ENCODE measurements at places on chromosomes 3 and 15.

- no peak for DNase-seq
Observed at GRCh38 chr3:27559381-27559780, 75.2 kb upstream of the SLC4A7 start.

- no peak for DNase-seq
Observed at GRCh38 chr3:116920826-116921610, 211.4 kb downstream of the TUSC7 start.

- DNase-seq = no peak
Observed at GRCh38 chr3:51361746-51362145, 23.3 kb upstream of the MANF start.

DNA sequence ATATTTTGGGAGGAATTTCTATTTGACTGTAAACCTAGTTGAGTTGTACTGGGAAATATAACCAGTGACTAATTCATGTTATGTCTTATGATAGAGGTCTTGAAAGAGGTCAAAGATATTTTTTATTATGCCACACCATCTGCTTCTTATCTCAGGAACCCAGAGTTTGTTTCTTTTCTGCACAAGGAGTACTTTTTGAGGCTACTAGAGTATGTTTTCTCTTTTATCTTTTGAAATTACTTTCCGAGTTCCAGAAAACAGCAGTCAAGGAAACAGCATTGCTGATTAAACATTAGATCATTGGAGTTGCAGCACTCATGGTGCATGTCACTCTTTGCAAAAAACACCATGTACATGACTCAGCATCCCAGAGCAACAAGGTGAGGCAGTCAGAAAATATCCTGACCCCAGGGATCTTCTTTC lies 645.8 kb upstream of the NR2F2 start:
- no peak for DNase-seq

DNA sequence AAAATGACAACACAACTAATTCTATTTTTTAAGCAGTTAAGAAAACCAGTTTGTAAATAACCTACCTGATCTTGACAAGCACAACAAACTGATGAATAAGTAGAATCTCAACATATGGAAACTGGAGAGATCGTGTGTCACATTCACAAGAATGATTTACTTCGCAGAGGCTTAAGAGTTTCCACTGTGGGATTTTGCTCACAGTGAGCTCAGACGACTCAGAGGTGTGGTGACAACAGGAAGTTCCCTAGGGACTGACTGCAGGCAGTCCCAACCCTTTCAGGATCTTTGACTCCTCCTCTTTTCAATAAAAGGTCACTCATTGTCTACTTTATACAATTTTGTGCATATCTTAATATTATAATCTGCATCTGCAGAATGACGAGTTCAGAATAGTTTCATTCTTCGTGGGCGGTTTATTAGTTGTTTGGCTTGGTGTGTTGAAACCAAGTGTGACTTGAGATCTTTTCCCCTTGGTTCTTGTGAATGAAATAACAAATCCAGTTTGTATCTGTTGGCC lies at the start of gene LIPH:
TSS of gene LIPH (minus strand) at position 231 of the 520 bp plus-strand sequence. CDS start at position 114, 117 bp downstream.
- no peak for DNase-seq

DNA sequence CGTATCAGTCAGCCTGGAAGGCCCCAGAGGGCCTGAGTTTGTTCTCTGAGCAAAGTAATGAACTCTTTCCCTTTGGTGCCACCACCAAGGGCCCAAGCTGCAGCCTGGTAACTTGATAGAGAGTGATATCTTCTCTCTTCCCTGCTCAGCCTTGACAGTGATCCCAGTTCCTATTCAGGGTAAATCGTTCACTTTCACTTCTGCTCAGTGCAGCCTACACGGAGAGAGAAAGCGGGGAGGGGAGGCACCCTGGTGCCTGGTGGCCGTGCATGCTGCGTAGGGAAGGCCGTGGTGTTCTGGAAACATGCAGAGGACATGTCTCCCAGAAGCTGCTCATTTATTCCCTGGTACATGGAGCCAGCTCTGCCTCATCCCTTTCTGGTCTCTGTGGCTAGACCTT lies 54.9 kb downstream of the KIF9 start:
- DNase-seq = no peak

DNA sequence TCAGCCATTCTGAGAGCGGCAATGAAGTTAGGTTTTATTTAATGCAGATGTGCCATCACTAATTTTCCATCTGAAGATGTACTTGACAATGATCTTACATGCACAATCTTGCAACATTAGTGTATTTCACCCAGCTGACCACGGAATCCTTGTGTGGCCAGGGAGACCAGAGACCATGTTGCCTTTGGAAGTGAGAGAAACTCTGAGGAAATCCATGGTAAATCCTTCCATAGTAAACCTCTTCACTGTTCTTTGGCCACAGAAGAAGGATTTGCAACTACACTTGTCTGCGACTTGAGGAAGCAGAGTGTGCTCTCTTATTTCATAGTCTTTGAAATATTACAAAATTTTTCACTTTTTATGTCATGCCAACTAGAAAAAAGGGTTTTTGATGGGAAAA lies 128.4 kb upstream of the IGSF10 start:
- peak; percentile 45 for DNase-seq

DNA sequence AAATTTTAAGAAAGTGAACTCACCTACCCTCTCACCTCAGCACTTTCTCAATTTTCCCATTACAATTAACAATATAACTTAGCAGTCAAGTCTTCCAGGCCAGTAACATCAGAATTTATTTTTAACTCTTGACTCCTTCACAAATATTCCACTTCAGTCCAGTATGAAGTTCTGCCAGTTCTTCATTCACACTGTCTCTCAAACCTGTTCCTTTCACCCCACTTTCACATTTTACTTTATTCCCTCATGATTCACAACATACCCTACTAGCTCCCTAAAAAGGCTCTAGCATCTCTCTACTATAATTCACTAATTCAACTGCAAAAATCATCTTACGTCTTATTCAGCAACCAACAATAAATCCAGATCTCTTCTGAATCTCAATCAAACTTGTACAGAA lies 3.8 kb downstream of the GSK3B start:
- no peak for DNase-seq

DNA sequence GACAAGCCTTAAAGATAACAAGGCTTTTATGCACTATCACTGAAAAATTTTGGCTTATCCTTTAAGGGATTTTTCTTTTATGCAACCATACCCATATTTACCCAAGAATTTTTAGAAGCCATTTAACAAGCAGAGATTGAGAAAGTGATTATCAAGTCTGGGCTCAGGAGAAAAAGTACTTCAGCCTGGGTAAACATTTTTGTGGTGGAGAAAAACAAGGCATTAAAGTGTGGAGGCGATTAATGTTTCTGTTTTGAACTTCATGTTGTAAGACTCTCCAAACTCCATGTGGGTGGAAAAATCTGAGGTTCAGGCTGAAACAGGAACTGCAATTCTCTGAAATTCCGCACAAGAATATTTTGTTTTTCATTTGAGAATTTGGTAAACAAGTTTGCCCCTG lies 260.4 kb upstream of the KCNMB2 start:
- no peak for DNase-seq

Measured in right hindlimb (tissue), 1 donor.